Fibroblast of lung (primary cell): ENCODE measurements at places on chromosomes 5 and 9. TPM values are rescaled to one million over a fixed set of nuclear protein-coding genes. Genes with fewer than 3 reads are reported as not detected.
A peak's percentile ranks its signal among the peaks of the same experiment; 100 is the strongest.

DNA sequence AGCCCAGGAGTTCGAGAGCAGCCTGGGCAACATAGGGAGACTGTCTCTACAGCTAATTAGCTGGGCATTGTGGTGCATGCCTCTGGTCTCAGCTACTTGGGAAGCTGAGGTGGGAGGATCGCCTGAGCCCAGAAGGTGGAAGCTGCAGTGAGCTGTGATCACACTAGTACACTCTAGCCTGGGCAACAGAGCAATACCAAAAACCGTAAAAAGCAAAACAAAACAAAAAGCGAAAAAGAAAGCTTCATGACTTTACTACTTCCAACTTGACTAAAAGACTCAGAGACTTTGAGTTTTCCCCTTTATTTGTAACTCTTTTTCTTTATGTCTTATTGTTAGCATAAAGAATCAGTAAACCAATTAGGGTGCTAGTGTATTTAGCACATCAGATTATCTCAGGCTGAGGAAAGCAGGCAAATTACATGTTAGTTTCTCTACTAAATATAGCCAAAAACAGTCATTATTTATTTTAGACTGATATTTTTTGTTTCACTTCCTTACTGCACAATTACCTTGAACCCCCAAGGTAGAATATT, 5.4 kb downstream of the RAD17 start:
- DNase-seq, result no peak

GRCh38 chr9:137493364-137494103, 34.4 kb upstream of the NSMF start:
- DNase-seq, result no peak

- peak; percentile 86 for DNase-seq
Measured at GRCh38 chr9:115276621-115277020, 158.7 kb upstream of the TNC start.

DNA sequence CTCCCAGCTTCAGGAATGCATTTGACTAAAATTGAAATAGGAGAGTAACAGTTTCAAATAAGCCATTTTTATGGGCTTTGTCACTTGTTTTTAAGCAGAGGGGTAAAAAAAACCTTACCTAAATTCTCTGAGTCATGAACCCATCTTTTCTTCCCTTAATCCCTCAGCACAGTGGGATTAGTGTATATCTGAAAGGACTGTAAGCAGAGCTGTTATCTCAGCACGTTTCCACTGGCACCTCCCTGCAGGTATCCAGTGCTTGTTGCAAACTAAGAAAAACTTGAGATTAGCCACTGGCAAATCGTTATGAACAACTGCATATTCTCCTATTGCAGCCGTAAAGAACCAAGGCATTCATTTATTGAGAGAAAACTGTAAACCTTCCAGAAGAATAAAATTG, 872.7 kb downstream of the EFNA5 start:
- no peak for DNase-seq

DNA sequence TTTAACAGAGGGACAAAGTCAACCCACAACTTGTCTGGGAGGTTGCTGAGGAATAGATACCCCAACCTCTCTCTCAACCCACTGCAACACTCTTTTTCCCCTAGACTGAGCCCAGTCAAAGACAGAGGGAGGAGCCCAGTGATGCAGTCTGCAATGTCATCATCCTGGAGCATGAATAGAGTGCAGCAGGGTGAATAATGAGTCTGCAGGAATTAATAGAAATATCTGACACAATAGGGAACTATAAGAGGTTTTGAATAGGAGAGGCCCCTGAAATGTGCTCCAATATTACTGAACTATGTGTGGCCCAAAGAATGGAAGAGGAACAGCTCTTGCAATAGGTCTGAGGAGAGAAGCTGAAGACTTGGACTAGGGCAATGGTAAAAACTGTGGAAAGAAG, 59.1 kb downstream of the PDCD1LG2 start:
- no peak for DNase-seq

GRCh38 chr5:12522116-12522515, 617.9 kb upstream of the CTNND2 start:
- DNase-seq, result no peak

GRCh38 chr5:2141254-2142000, 258.7 kb upstream of the IRX4 start:
- DNase-seq, result no peak

DNA sequence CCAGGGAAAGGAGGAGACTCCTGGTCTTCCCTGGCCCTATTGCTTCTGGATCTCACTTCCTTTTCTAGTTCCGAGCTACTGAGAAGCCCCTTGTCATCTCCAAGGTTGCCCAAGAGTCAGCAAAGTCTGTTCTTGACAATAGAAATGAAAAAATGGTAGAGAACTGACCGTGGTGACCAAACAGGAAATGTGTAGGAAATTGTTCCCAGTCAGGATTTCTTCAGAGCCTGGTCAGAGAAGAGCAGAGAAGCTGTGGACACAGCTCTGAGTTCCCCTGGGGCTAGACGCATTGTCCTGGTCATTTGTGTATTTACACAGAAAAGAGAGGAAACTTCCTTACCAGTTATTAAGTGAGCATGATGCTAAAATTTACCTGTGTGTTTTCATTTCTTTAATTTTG, 35.6 kb downstream of the S1PR3 start:
- no peak for DNase-seq

DNA sequence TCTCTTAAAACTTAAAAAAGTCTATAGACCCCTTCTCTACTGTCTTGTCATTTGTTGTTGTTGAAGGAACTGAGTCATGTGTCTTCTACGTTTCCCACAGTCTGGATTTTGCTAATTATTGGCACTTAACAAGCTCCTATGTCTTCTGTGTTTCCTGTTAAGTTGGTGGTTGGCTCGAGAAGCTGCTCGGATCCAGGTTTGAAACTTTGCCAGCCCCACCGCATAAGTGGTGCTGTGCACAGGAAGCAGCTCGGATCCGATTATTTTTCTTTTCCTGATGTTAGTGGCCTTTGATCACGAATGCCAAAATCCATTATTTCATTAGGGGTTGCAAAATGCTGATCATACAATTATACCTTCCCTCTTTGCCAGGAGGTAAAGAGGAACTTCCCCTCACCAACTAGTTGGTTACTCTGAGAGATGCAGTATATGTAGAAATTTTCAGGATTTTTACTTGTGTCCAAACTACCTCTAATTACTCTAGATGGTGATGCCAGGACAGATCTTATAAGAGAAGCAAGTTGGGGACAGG, 186.5 kb downstream of the NSG2 start:
- DNase-seq, result no peak

GRCh38 chr5:41790038-41790776, 80.0 kb downstream of the OXCT1 start:
- DNase-seq, result peak; percentile 39

DNA sequence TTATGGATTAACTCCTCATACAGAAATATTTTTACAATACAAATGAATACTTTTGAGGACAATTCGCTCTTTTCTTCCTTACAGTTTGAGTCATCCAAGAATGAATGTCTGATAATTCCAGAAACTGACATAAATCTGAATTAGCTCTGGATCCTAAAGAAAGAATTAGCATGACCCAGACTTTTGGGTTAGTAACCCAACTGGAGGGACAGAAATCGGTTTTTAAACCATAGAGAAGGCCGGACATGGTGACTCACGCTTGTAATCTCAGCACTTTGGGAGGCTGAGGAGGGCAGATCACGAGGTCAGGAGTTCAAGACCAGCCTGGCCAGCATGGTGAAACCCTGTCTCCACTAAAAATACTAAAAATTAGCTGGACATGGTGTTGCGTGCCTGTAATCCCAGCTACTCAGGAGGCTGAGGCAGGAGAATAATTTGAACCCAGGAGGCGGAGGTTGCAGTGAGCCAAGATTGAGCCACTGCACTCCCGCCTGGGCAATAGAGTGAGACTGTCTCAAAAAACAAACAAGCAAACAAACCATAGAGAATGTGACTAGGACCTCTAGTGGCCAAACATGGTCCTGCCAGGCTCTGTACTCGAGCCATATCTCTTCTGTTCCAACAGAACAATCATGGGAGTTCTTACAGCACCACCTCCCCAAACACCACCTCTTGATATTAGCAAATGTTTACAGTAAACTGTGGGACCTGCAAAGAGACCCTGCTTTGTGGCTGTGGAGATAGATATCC, 44.8 kb downstream of the LURAP1L start:
- peak; percentile 46 for DNase-seq

DNA sequence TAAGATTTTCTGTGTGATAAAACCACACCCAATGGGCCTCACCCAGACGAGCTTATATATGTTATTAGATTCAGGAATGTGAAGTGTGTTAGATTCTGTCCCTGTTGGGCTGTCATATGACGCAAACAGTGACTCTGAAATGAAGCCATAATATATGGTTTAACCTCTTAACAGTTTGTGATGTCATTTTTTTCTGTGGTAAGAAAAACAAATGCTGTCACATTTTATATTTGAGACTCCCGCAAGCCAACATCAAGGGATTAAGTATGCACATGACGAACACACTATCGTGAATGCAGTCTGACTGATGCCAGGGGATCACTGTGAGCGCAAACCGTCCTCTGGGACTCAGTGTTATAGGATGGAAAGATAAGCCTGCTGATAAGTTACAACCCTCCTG, 321.7 kb downstream of the SH3GL2 start:
- DNase-seq, result no peak

- no peak for DNase-seq
Measured at GRCh38 chr5:75558981-75559632, 47.4 kb downstream of the POLK start.

GRCh38 chr5:160233215-160233614, 3.9 kb downstream of the FABP6 start:
- peak; percentile 30 for DNase-seq

GRCh38 chr9:91127653-91128052, 234.1 kb downstream of the AUH start:
- peak; percentile 41 for DNase-seq

GRCh38 chr9:73200694-73201452, 49.2 kb downstream of the ANXA1 start:
- DNase-seq, result peak; percentile 15

- DNase-seq, result no peak
Measured at GRCh38 chr9:105646879-105647594, 15.2 kb upstream of the TAL2 start.

GRCh38 chr9:82491604-82492003, 503.0 kb downstream of the SPATA31D1 start:
- no peak for DNase-seq

DNA sequence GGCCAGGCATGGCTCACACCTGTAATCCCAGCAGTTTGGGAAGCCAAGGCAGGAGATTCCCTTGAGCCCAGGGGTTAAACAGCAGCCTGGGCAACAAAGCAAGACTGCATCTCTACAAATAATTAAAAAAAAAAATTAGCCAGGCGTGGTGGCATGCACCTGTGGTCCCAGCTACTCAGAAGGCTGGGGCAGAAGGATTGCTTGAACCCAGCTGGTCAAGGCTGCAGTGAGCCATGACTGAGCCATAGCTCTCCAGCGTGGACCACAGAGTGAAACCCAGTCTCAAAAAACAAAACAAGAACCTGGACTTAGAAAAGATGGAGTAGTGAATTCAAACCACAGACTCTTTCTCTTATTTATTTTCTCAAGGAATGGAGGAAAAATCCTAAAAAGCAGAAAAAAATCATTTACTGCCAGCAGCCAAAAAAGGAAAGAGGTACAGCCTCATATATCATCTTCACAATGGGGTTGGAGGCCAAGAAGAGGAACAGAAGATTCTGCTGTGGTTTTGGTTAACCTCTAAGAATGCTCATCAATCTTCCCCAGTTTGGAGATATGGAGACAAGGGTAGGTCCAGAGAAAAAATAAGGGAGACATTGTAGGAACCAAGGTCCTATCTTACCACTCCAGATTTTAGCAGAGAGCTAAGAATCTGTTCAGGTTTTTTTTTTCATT, 40.0 kb upstream of the MYO10 start:
- DNase-seq, result peak; percentile 18

GRCh38 chr9:131125038-131125287, 423 bp upstream of the NUP214 start:
- DNase-seq, result no peak

- DNase-seq, result no peak
Measured at GRCh38 chr9:132898051-132898450, 19.4 kb downstream of the SPACA9 start.

GRCh38 chr5:2742921-2743679, 8.4 kb downstream of the IRX2 start:
- DNase-seq, result no peak

DNA sequence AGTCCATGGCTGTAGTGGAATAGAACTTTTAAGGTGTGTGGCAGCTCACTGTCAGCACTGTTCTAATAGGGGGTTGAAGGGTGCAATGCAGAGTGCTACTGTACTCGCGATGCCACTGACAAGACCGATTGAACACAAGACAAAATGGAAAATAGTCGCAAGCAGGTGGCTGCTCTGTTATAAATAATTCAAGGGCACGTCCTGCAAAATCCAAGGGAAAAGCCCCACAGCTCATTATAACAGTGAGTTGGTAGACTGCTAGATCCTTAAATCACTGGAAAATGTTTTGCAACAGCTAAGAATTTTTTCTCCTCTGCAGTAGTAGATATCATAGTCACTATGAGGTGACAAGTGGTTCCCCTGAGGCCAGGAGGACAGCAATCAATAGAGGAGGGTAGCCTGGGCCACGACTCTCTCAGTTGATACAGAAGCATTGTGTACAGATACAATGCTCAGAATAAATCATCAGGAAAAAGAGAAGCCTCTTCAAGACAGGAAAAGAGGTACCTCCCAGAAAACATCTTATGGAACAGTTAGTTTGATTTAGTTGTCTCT, 926.3 kb downstream of the TLE4 start:
- DNase-seq, result no peak

DNA sequence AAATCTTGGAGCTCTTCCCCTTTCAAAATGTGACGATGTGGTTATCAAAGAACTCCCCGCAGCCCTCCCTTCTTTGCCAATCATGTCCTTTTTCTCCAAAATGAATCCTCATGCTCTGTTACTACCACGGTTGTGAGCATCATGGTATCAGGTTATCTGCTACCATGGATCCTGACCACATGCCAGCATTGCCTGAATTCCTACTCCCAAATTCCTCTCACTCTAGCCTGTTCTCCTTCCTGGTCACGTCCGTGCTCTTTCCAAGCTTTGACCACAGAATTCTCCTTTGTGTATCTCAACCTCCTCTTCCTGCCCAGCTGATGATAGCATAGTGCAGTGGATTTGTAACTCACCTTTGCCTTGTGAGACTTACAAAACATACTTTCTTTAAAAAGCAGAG, 59.5 kb upstream of the FBXL7 start:
- DNase-seq, result peak; percentile 37

HACD4 gene
- total RNA-seq, result 12.3 and 24.9 TPM in 2 replicates

SNX2 gene
- 123 and 131 TPM in 2 replicates for total RNA-seq

SPATA31C2 gene
- not detected in 2 replicates for total RNA-seq

ABO gene
- total RNA-seq, result not detected in 2 replicates

SPATA31D4 gene
- total RNA-seq, result not detected in 2 replicates

PCDHB6 gene
- total RNA-seq, result 0.26 and 0.33 TPM in 2 replicates

DMRT3 gene
- total RNA-seq, result not detected in 2 replicates

FBXW5 gene
- total RNA-seq, result 136 and 166 TPM in 2 replicates

ASS1 gene
- 223 and 276 TPM in 2 replicates for total RNA-seq

LCN12 gene
- total RNA-seq, result 0.17 TPM in 1 of 2 replicates, not detected in the other

TESK1 gene
- total RNA-seq, result 9.4 and 10.5 TPM in 2 replicates

COL27A1 gene
- total RNA-seq, result 3.6 and 5.4 TPM in 2 replicates

ANGPTL2 gene
- 108 and 163 TPM in 2 replicates for total RNA-seq

BARHL1 gene
- total RNA-seq, result not detected in 2 replicates

PTGDS gene
- total RNA-seq, result 89.9 and 90.3 TPM in 2 replicates

ANKS6 gene
- 9.6 and 10.3 TPM in 2 replicates for total RNA-seq
